HEK293T (cell line): ENCODE measurements at places on chromosomes 2 and 18.

DNA sequence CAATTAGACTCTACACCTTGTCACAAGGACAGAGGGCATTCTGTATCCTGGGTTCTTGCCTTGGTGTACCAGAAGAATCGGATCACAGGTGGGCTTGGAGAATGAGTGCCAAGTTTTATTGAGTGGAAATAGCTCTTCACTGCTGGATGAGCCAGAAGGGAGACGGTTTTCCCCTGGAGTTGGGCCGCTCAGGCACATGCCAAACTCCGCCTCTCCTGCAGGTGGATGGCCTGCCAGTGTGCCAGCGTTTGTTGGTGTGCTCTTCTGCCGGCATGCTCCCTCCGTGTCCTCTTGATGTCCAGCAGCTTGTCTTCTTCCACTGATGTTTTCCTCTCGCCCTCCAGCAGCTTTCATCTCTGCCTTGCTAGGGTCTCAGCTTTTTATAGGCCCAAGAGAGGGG lies 115.5 kb upstream of the RAB27B start:
- no peak for DNase-seq

GRCh38 chr18:80204142-80204541 lies 43.2 kb downstream of the PARD6G start:
- no peak for DNase-seq

- no peak for DNase-seq
Observed at GRCh38 chr2:197435598-197436420, 981 bp upstream of the SF3B1 start.

GRCh38 chr2:231709981-231710798 lies 1.9 kb downstream of the PTMA start:
- DNase-seq, result peak; percentile 73

- DNase-seq, result no peak
Observed at GRCh38 chr18:10234912-10235660, 219.3 kb upstream of the APCDD1 start.

DNA sequence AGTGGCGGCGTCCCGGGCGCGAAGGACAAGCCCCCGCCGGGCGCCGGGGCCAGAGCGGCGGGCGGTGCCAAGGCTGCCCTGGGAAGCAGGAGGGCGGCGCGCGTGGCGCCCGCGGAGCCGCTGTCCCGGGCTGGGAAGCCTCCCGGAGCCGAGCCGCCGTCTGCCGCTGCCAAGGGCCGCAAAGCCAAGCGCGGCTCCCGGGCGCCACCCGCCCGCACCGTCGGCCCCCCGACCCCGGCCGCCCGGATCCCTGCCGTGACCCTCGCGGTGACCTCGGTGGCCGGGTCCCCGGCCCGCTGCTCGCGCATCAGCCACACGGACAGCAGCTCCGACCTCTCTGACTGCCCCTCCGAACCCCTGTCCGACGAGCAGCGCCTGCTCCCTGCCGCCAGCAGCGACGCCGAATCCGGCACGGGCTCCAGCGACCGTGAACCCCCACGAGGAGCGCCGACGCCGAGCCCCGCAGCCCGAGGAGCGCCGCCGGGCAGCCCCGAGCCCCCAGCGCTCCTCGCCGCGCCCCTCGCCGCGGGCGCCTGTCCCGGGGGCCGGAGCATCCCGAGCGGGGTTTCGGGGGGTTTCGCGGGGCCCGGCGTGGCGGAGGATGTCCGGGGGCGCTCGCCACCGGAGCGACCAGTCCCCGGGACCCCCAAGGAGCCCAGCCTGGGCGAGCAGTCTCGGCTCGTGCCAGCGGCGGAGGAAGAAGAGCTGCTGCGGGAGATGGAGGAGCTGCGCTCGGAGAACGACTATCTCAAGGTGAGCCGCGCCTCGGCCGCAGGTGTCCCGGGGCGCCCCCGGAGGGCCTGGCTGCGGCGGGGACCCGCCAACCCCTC lies 820 bp downstream of the MTCL1 start:
- no peak for DNase-seq

- no peak for DNase-seq
Observed at GRCh38 chr2:101854877-101855276, 136.9 kb upstream of the IL1R2 start.

GRCh38 chr18:49569724-49570123 lies 7.9 kb downstream of the LIPG start:
- no peak for DNase-seq

DNA sequence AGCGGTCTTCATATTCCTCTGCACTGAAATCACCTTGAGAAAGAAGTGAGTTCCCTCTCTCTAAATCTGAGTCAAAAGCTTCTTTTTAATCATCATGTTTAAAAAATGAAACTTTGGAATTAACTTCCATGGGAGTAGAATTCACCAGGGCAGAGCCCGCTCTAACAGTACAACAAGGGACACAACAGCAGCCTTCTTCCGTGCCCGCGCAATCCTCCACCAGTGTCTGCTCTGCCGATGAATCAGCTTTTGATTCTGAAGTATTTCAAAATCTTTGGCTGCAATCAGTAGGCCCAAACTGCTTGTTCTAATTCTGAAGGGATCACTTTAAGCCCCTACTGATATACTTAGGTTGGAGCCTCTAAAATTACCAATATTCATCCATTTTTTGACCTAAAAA lies 76.9 kb downstream of the USP40 start:
- DNase-seq, result no peak
